ENCODE measurements at places on chromosomes 2 and 18. TPM values are rescaled to one million over a fixed set of nuclear protein-coding genes. Genes with fewer than 3 reads are reported as not detected.

DNA sequence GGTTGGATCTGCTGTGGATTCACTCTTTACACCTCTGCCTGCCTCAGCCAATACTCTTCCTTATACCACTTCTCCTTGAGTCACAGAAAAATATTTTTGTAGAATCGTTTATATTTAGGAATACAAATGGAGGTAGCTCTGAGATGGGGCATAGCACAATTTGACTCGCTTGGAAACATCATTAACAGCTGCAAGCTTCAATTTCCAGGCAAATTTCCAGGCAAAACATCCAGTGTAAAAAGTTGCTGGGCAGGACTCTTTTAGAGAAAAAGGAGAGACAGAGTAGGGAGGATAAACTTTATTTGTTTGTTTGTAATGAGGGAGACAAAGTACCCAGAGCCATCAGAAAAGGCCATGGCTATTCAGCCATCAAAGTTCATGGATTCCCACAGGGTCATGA lies 74.4 kb upstream of the SOX11 start:
- DNase-seq: no peak

GRCh38 chr2:234846599-234847363 lies 105.0 kb upstream of the SH3BP4 start:
- DNase-seq: peak; percentile 48

- DNase-seq: no peak
Observed at GRCh38 chr2:31333046-31333445, 81.5 kb downstream of the XDH start.

- DNase-seq: no peak
Observed at GRCh38 chr2:202442882-202443281, 66.8 kb downstream of the BMPR2 start.

GRCh38 chr2:201559067-201559710 lies 84.1 kb downstream of the TMEM237 start:
- DNase-seq: no peak

Gene CXCR4
- 32.6 TPM for total RNA-seq

GRCh38 chr2:210617732-210618330 lies 61.4 kb downstream of the CPS1 start:
- peak; percentile 66 for DNase-seq

DNA sequence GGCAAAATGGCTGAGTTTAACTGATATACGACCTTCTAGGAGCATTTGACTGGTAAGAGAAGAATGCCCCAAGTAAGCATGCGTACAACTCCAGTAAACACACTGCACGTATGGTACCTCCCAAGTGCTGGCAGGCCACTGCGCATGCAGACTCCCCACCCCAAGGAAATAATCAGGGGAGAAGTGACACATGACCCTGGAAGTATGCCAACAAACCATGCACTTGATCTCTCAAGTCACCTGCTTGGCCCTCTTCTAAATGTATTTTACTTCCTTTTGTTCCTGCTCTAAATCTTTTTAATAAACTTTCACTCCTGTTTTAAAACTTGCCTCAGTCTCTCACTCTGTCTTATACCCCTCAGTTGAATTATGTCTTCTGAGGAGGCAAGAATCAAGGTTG lies 129.8 kb upstream of the COL5A2 start:
- DNase-seq: no peak

- peak; percentile 66 for DNase-seq
Observed at GRCh38 chr2:53422979-53423378, 344.6 kb upstream of the CHAC2 start.

Gene TANK
- 19.8 TPM for total RNA-seq

DNA sequence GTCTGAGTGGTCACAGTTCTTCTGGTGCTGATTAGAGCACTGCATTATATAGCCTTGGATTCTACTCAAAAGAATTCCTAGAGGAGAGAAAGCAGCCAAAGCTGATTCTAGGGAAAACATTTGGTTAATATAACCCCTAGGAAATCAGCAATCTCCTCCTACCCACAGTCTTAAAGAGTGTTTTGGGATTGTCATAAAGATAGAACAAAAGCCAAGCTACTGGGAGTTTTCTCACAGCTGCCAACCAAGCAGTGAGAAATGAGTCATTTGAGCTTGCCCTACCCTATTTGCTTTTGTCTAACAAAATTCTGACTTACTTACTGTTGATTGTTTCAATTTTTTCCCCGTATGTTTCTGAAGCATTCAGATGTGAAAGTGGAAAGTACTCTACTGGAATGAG lies 469.3 kb downstream of the PLCL1 start:
- DNase-seq: no peak

- no peak for DNase-seq
Observed at GRCh38 chr2:11315074-11315705, 29.2 kb downstream of the ROCK2 start.

Gene CD207
- not detected for total RNA-seq

DNA sequence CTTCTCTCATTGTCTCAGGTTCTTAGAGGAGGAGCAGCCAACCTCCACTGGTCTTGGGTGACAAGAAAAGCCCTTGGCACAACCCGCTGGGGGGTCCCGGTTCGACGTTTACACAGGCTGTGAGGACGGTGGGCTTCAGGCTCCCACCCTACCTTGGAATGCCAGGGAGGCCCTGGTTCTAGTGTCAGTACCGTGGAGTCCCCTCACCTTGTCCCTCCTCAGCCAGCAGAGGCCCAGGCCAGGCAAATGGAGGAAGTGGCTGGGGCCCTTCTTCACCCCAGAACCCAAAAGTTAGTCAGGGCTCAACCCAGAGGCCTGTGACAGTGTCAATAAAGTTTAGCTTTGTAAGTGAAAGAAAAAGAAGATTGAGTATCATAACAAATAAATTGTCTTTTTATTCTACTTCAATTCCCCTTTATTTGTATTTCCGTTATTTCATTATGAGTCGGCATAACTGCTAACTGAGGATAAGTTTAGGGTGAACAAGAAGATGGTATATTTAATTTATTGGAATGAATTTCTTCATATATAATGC lies 62.6 kb upstream of the ZSWIM2 start:
- DNase-seq: no peak

Gene TWIST2
- total RNA-seq: 1.7 TPM

Gene IL18RAP
- not detected for total RNA-seq

DNA sequence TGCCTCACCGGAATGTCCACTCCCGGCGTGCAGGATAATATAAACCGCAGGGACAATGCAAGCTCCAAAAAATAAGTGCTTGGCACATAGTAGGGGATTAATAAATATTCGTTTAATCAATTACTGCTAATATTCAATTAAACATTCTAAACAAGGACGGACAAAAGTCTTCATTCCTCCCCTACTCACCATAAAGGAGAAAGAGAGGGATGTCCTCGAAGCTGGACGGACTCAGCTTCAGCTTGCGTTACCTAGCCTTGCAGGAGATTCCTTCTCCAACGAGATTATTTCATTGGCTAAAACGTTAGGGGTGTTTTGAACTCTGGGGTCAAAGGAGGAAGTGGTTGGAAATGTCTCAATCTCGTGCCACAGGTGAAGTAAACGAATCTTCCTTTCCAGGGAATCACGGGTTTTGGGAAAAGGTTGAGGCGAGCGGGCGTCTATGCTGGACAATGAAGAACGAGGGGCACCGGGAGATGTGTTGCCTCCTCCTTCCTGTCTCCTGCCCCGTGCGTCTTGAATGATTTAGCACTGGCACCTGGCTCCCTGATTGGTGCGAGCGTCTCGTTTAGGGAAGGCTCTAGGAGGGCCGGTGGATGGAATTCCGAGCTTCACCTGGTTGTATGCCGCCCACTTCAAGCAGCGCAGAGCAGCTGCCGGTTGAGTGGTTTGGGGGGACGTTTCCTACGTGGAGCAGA lies 2.0 kb upstream of the GAD1 start:
- DNase-seq: peak; percentile 43

DNA sequence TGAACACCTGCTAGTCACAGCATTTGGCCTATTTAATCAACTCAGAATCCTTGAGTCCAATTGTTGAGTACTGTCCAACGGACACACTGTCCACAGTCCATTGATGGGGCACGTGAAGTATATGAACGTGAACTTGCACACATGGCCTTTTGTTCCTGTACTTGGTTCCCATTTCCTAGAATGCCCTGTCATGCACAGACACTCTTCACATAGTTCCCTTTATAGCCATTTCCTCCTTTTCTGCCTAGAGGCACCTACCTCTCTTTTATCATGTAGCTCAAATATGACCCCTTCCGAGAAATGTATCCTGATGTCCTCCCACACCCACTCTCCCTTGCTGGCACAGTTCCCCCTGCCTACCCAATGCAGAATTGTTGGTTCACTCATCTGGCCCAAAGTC lies 8.7 kb upstream of the CRYGA start:
- no peak for DNase-seq

Gene PLCL1
- 0.41 TPM for total RNA-seq

- no peak for DNase-seq
Observed at GRCh38 chr2:2633017-2633416, 301.9 kb upstream of the MYT1L start.

- DNase-seq: no peak
Observed at GRCh38 chr2:113760400-113760799, 4.0 kb upstream of the SLC35F5 start.

DNA sequence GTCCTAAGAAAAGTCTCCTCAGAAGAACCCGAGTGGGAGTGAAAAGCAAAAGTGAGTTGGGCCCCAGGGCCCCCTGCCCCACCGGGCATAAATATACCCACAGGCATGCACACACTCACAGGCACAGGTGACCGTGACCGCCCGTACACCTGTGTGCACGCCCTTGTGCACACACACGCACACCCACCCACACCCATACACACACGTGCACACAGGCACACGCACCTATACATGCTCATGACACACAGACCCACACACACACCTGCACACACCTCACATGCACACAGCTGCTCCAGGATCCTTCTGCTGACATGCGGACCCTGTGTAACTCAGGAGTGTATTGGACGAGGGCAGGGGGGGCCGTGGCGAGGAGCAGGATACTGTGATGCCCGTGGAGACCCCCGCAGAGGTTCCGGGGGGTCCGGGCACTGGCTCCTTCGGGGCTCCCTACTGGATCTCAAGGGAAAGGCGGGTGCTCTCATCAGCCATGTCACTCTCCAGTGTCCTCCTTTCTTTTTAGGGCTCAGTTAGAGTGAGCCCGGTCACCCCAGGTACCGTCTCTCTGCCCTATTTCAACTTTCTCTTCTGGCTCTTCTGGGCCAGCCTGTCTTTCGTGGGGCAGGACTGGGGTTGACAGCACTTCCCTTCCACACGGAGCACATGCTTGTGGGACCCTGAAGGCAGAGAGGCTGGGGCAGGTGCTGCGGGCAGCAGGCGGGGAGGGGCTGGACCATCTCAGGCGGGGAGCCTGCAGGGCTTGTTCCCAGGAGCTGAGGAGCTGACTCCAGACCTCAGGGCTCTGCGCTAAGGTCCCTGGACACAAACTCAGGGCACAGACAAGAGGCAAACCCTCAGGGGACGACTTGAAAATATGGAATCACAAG lies 48.5 kb downstream of the TPO start:
- DNase-seq: no peak

DNA sequence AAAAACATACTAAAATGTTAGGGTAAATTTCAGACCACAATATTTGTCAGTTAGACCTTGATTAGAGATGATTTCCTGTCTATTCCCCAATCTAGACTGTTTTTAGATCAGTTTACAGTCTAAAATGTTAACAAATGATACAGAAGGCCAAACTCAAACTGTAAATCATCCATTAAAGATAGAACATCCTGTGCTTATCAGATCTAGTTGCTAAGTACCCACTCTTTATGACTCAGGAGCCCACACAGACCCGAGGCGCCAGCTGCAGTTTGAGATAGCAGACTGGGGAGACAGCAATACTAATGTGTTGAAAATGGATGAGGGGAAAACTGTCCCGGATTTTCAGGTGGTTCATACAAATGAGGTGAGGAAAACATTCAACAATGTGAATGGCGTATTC lies 113.3 kb downstream of the SCG2 start:
- no peak for DNase-seq

DNA sequence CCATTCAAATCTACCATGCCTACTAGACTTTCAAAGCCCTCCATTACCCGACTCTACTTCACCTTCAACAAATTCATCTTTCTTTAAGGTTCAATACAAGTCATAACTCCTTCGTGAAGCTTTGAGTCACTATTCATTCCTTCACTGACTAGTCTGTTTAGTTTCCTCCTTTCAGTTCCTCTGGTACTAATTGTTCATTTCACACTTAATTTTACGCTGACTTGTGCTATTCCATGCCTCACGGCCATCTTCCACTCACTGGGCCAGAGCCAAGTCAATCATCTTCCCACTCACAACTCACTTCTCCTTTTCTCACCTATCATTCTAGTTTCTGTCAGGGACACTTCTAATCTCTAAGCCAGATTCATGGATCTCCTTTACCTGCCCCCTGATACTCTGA lies 136.2 kb downstream of the MTX2 start:
- DNase-seq: no peak

DNA sequence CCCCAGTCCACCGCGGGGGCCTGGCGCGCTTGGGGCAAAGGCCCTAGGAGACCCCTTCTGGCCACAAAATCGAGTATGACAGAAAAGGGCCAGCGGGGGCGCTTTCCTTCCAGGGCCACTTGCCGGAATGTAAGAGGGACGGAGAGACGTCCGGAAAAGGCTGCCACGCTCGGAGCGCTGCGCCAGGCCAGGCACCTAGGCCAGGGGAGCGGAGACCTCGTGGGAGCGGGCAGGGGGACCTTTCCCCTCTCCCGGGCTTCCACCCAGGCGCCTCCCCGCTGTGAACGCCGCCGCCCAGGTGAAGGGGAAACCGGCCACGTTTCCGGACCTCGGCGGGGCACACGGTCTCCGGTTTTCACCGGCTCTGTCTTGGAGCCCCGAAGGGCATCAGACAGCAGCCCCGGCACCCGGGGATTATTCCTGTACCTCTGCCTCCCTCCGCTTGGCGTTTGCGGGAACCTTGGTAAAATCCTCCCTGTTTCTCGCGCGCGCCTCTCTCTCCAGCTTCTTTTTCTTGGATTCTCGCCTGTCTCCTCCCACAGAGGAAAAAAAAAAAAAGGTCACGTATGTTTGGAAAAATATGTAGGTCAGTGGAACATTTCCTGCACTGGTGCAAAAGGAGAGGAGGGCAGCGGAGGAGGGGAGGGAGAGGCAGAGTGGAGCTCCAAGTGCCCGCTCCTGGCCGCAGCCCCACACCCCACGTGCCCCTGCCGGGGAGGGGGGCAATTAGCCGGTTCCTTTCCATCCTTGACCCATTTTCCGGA lies 1.2 kb upstream of the NPAS2 start:
- DNase-seq: peak; percentile 83

- DNase-seq: peak; percentile 64
Observed at GRCh38 chr2:56191617-56192016, 7.8 kb downstream of the CCDC85A start.

GRCh38 chr18:29653671-29654215 lies 1388.8 kb downstream of the DSC3 start:
- DNase-seq: no peak

GRCh38 chr2:104658144-104658835 lies 195.6 kb upstream of the POU3F3 start:
- DNase-seq: peak; percentile 66
